Stimulated activated CD4-positive, alpha-beta T cell treated with anti-CD3 and anti-CD28 coated beads, Interleukin-1b, Interleukin-23, amount 100 ng/mL, for 24 hours (primary cell): ENCODE measurements at places on chromosomes 7 and 10.

GRCh38 chr7:119436882-119437281 lies 836.1 kb upstream of the KCND2 start:
- no peak for DNase-seq

DNA sequence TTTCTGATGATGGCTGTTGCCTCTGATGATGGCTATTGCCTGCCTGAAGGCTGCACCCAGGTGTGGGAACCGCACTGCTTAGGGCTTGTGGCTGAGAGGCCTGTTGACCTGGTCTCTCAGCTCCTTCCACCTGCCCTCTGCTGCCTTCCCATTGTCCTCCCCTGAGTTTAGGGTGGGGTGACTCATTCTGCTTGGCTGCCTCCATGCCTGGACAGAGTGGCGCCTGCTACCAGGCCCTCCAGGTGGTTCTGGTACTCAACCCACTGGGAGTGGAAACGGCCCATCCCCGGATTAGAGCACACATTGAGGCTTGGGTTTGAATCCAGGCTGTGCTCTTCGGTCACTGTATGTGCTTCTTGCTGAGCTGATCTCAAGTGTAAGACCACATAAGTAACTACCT lies 120.6 kb downstream of the SEM1 start:
- no peak for DNase-seq

GRCh38 chr10:103171278-103171677 lies 21.8 kb downstream of the NT5C2 start:
- DNase-seq, result no peak

DNA sequence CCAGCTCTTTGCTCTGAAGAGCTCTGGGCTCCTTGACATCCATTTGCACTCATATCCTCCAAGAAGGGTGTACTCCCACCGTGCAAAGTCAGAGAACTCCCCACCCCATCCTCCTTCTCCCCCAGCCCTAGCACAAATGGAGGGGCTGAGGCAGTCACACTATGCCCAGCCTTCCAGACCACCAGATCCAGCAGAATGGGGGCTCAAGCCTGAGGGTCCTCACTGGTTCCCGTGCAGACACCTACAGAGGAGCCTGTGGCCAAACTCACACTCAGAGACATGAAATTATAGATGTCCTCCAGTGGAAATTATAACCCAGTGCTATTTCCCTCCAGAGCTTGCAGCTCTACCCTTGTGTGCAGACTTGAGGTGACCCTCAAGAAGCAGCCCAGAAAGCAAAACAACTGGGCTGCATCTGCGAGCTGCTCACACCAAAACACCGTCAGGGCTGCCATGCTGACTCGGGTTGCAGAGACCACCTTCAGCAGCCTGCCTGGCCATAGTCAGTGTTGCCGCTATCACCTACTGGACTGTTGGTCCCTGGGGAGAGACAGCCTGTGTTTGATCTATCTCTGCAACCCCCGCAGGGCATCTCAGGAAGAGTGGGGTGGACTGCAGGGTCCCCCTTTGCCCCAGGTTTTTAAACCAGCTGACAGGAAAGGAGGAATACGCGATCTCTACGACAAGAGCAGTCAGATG lies 7.4 kb downstream of the ZNF488 start:
- DNase-seq, result no peak

- no peak for DNase-seq
Observed at GRCh38 chr10:35821339-35821911, 179.3 kb upstream of the FZD8 start.

- no peak for DNase-seq
Observed at GRCh38 chr10:62308101-62308500, 39.5 kb upstream of the RTKN2 start.

DNA sequence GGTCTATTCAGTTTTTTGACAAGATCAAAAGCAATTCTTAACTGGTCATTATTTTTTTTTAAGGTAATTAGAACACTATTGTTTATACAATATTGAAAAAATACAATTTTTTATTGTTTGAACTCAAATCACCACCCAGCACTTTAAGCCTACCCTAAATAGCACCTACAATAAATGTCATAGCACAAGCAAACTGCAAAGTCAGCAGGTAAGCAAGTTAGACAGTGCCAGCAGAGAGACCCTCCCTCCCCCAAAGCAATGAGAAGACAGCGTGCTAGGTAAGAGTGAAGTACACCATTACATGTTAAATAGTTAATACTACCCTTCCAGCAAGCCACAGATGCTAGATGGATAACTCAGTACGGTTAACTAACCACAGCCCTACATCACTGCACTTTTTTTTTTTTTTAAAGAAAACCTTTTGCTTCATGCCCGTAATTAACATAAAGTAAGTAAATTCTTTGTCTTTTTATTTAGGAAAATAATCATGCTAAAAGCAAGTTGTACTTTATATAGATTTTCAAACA lies 120.0 kb downstream of the UBE2H start:
- DNase-seq, result no peak

DNA sequence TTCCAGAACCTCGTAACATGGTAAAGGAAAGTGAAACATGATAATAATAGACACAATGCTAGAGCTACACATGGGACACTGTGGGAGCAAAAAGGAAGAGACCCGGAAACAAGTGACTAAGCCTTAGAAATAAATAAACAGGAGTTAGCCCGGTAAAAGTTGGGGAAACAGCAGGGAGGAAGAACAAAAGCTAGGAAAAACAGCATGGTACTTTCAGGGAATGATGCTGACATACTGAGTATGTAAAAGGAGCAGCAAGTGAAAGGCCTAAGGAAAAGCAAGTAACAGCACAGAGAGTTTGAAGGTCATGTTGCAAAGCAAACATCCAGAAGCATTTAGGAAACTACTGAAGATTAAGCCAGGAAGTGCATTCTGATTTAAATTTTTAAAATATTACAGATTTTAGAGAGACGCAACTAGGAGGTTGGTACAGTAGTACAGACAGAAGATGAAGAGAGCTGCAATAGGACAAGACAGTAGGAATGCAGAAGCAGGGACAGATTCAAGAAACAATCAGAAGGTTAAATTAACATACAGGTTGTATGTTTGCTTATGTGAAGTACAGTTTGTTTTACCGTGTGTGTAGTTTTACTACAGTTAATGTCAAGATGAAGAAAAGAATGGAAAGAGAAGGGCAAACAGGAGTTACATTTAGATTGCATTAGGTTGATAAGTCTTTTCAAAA lies 63.7 kb downstream of the ARHGAP12 start:
- no peak for DNase-seq

- DNase-seq, result no peak
Observed at GRCh38 chr10:19902456-19902855, 86.2 kb downstream of the PLXDC2 start.

DNA sequence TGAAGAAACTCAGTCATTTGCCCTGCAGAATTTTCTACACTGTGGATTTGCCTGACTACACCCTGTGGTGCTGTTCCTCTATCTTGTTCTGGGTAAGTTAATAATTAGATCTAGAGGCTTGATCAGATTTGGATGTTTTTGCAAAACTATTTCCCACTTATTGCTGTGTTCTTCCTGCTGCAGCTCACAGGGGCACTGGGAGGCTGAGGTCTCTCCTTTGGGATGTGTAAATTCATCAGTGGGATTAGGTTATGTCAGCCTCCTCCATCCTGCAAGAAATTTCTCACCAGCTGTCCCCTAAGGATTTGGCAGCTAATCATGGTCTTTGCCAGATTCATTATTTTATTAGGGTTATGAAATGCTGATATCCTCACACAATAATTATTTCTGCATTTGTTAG lies 148.1 kb upstream of the ZNF32 start:
- no peak for DNase-seq

- DNase-seq, result no peak
Observed at GRCh38 chr7:128796327-128796726, 4.6 kb downstream of the CCDC136 start.

DNA sequence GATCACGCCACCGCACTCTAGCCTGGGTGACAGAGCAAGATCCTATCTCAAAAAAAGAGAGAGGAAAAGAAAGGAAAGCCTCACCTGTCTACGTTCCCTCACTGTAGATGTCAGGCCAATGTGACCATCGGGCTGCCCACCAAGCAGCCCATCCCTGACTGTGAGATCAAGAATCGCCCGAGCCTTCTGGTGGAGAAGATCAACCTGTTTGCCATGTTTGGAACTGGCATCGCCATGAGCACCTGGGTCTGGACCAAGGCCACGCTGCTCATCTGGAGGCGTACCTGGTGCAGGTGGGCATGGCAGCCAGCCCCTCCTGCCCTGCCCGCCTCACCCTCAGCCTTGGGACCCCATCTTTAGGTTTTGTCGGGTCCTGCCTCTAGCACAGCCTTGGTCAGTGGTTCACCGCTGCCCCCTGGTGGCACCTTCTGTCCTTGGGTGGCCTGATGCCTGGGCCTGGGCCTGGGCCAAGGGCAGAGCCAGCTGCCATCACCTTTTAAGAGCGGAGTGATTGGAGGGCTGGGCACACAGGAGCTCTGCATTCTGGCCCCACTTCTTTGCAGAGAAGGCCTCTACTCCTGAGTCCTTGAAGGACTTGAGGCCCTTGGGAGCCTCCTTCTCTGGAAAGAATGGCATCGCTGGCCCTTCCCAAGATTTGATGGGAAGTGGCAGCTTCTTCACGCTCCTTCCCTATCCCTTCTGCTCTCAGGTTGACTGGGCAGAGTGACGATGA lies 14.4 kb upstream of the AHCYL2 start:
- DNase-seq, result peak; percentile 52

GRCh38 chr7:150361807-150362621 lies 6.6 kb upstream of the REPIN1 start:
- DNase-seq, result no peak

GRCh38 chr10:32940321-32941301 lies 17.4 kb downstream of the ITGB1 start:
- no peak for DNase-seq

GRCh38 chr7:103504505-103505135 lies 58.6 kb upstream of the SLC26A5 start:
- DNase-seq, result no peak

DNA sequence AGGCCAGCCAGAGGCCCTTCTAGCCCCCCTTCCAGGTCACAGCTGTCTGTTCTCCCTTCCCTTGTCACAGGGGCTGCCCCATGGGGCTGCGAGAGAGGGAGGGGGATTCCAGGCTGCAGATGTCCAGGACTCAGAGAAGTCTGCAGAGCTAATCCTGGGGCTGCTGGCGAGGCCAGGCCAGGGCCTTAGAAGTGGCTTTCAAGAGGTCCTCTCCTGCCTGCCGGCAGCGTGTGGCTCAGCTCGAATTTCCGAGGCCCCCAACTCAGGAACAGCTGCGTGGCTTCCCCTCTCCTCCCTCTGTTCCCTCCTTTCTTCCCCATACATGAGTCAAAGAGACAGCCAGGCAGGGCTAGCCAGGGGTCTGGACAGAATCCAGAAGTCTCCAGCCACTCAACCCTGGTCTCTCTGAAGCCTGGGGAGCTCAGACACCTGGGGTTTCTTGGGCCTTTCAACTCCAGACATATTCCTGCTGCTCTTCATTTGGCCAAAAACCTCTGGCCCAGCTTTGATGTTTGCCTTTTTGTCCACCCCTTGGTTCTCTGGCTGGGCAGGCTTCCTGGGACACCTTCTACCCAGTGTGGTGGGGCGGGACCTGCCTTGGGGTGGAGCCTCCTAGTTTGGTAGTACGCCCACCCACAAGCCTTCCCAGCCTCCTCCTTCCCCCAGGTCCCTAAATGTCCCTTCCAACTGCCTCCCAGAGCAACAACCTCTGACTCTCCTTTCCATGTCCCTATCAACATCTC lies 21.8 kb upstream of the EIF5AL1 start:
- DNase-seq, result no peak
